ENCODE measurements at places on chromosomes 5 and 9.

DNA sequence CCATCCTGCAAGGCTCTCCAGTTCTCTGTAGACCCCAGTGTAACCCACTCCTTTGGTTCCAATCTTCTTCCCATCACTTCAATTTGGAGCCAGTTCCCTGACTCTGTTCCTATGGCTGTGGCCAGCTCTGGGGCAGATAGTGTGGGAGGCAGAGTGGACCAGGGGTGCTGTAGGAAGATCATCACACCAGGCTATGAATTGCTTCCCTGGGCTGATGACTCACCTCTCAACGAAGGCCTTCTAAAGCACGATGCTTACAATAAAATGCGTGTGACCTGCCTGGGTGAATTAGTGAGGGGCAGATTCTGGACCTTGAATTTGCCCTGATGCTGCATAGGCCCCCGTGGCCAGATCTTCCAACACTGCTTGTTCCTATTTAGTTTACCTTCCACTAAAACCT is 289.7 kb downstream of the FBXL7 start:
- DNase-seq, result peak; percentile 50

DNA sequence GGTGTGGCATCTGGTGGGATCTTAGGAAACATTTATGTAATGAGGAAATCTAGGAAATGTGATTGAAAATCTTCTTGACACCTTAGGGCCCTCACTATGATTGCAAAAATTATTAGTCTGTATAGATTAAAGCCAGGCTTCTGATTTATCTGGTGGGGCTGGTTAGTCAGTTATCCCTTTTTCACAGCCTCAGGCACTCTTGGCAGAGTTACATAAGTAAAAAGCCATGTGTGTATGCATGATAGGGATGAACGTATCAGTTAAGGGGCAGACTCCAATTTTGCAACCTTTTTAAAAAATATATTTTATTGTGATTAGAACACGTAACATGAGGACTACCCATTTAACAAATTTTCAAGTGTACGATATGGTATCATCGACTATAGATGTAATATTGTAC is 30.6 kb upstream of the RAB14 start:
- DNase-seq, result no peak

GRCh38 chr9:134069480-134070399 is 1.9 kb upstream of the BRD3 start:
- no peak for DNase-seq

- DNase-seq, result peak; percentile 72
These were observed at the start of gene ZNF462 for GRCh38 chr9:106862821-106863720. Gene ZNF462, plus strand, starts transcription at chr9:106863166. Its CDS starts 60,218 bp downstream, at chr9:106923384.

Data from HT1080 (cell line).